ENCODE measurements at places on chromosomes 2 and 18. TPM values are rescaled to one million over a fixed set of nuclear protein-coding genes. Genes with fewer than 3 reads are reported as not detected.

- DNase-seq: no peak
Measured at GRCh38 chr2:118319271-118319684, 231.0 kb downstream of the INSIG2 start.

DNA sequence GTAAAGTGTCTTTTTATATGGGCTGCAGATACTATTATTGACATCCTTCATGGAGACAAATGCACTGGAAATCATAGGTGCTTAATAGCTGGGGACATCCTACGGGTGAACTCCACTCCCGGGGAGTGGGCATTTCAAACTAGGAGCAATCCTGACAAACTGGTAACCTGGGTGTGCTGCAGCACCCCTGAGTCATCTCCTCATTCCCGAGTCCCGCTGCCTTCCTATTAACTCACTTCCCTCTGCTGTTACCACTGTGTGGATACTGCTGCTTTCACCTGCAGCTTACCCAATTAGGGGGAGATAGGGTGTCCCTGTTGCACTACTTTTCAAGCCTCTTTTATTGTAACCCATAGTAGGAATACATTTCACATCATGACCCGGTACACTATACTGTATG, 134.2 kb downstream of the RAPGEF4 start:
- no peak for DNase-seq

DNA sequence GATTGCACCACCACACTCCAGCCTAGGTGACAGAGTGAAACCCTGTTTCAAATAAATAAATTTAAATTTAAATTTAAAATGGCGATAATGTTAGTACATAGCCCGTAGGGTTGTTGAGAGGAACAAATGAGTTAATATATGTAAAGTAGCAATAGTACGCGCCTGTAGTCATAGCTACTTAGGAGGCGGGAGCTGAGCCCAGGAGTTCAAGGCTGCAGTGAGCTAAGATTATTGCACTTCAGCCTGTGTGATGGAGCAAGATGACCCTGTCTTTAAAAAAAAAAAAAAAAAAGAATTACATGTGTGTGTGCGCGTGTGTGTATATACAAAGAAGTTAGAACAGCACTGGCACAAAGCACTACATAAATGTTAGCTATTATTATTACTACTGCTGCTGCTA, 117.4 kb upstream of the ARL5A start:
- DNase-seq: no peak

- no peak for DNase-seq
Measured at GRCh38 chr2:728165-728564, 51.0 kb upstream of the TMEM18 start.

DNA sequence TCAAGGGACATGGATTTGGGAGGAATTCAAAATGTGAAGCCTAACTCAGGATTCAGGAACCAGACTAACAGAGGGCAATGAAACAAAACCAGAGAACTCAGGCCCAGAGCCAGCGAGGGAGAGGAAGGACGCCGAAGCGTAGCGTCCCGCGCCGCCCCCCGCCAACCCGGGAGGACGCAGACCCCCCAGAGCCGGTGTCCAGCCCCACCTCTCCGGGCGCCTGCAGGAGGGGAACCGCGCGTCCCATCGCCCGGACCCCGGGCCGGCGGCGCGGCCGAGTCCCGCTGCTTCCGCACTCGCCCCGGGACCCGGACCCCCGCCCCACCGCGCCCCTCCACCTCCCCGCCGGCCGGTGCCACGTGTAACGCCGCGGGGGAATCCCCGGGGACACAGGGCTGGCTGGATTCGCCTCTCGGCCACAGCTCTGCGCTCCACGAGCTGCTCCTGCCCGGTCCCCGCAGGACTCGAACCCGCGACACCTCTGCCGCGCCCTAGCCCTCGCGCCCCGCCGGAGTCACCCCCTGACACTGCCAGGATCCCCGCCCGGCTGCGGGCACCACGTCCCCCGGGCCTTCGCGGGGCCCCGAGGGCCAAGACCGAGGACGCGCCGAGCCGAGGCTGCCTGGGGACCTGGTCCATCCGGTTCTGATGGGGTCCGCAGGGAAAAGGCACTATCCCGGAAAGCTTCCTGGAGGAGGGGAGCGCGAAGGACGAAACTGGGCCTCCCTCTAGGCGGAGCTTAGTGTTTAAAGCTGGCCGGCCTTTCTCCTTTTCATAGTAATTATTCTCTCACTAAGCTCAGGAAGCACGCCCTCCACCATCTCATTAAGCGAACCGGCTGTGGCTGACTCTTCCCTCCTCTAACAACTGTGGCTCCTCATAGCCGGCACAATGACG, 40.4 kb upstream of the FAM124B start:
- DNase-seq: peak; percentile 13

GRCh38 chr2:4898706-4899105, 793.5 kb upstream of the SOX11 start:
- DNase-seq: no peak

DNA sequence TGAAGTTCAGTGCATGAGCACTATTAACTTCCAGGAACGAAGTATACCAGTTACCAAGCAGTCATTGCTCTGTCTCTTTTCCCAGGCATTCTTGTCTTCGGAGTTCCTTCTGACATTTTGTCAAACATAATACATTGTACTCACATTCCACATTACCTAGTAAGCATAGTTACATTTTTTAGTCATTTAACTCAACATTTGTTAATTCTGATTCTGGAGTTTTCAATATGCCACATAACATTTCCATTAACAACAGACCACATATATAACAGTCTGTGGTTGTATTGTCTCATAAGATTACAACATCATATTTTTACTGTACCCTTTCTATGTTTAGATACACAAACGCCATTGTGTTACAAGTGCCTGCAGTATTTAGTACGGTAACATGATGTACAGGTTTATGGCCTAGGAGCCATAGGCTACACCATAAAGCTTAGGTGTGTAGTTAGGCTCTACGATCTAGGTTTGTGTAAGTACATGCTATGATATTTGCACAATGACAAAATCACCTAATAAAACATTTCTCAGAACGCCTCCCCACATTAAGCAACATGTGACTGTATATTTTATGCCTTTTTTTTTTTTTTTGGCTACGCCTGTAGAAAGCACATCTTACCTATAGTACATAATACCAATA, 187.1 kb downstream of the DYM start:
- no peak for DNase-seq

DNA sequence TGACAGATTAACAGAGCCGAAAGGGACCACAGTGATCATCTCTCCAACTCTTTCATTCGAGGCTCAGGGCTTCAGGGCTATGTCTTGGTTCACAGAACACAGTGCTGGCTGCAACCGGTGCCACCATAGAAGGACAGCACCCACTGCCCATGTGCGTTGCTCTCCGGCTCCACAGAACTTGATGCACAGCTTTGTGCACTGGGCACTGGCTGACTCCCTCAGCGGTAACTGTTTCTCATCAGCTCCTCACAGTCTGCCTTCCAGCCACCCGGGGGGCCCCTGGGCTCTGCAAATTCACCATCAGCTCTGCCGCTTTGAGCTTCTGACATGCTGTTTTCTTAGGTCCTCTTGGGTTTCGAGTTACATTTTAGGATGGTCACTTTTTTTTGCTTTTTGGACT, 124.3 kb upstream of the RAB12 start:
- DNase-seq: no peak

- DNase-seq: no peak
Measured at GRCh38 chr2:232042911-232043574, 81.5 kb downstream of the DIS3L2 start.

DNA sequence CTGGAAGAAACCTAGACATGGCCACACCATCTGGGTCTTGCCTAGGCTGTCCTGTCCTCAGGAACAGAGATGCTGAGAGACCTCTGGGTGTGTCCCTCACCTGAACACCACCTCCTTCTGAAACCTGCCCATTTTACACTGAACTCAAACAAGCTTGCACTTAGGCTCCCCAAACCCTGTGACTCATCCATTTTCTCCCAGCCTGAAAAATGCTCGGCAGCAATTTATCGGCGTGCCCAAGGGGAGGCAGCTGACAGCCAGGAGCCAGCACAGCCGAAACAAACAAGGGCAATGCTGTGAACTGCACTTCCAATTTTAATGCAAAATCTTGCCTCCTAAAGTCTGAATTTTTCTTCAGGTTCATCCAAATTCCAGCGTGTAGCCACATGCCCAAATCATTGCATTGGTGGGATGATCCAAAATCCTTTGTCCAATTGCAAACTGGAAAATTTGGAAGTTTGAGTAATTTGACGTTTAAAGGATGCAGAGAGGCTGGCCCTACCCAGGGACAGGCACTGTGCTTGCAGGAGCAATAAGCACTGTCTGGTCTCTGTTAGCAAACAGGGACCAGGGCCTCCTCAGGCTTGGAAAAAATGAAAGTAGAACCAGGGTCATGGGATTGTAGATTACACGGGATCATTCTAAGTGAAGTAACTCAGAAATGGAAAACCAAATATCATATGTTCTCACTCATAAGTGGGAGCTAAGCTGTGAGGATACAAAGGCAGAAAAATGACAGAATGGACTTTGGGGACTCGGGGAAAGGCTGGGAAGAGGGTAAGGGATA, 67.7 kb downstream of the GALNT14 start:
- no peak for DNase-seq

GPAT2 gene
- 4.2 TPM for polyA plus RNA-seq

IL1RL2 gene
- polyA plus RNA-seq: 0.34 TPM

CTLA4 gene
- polyA plus RNA-seq: not detected

IL36RN gene
- not detected for polyA plus RNA-seq

POTEF gene
- polyA plus RNA-seq: 0.06 TPM

ST3GAL5 gene
- polyA plus RNA-seq: 43.2 TPM

Measured in hindlimb muscle (tissue), 1 donor.